ENCODE measurements at places on chromosomes 12 and 14. TPM values are rescaled to one million over a fixed set of nuclear protein-coding genes. Genes with fewer than 3 reads are reported as not detected.

GRCh38 chr12:16088421-16088820 lies 177.3 kb downstream of the DERA start:
- no peak for DNase-seq

- DNase-seq = peak; percentile 97
Measured at GRCh38 chr12:65169320-65170208, at the start of gene LEMD3. Gene LEMD3, plus strand, starts transcription at chr12:65169583. Its CDS starts 14 bp downstream, at chr12:65169597.

DNA sequence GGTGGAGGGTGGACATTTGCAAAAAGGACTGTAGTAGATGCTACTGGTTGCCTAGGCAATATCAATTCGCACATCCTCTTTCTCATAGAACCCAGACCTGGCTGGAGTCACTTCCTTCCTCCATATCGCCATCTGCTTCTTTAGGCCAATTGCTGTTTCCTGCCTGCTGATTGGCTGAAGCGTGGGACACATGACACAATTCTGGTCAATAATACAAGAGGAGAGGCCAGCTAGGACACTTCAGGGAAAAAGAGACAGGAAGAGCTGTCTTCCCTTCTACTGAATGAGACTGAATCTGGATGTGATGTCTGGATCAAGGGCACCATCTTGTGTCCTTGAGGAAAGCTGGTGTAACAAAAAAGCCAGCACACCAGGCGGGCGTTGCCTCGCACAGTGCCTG lies 53.8 kb downstream of the TRPV4 start:
- no peak for DNase-seq

The DAD1 gene
- total RNA-seq = 194 TPM

- no peak for DNase-seq
Measured at GRCh38 chr14:34692898-34693227, 21.5 kb downstream of the CFL2 start.

The PTPN21 gene
- total RNA-seq = not detected

The CCDC175 gene
- not detected for total RNA-seq

- DNase-seq = no peak
Measured at GRCh38 chr12:104212516-104212915, 3.1 kb upstream of the TXNRD1 start.

DNA sequence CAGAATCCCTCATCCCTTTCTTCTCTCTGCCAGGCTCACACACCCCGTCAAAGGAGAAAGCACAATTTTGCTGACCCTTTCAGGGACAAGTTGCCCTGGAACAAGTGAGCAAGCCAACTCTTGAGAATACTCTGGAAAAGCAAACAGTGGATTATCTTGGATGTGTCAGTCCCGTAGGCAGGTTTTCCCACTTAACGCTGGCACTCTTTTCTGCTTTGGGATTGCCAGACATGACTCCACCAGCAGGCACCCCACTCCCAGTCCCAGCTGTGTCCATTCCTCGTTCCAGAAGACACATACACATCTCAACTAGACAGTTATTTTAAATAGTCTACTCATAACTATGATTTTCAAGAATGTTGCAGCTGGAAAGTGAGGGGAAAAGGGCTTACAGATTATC lies 145.5 kb upstream of the CDKN3 start:
- no peak for DNase-seq

- DNase-seq = no peak
Measured at GRCh38 chr12:130622803-130623202, 93.3 kb downstream of the RIMBP2 start.

GRCh38 chr12:99059824-99060511 lies 414.9 kb downstream of the APAF1 start:
- DNase-seq = no peak

GRCh38 chr12:6122201-6122600 lies 2.3 kb downstream of the VWF start:
- no peak for DNase-seq

DNA sequence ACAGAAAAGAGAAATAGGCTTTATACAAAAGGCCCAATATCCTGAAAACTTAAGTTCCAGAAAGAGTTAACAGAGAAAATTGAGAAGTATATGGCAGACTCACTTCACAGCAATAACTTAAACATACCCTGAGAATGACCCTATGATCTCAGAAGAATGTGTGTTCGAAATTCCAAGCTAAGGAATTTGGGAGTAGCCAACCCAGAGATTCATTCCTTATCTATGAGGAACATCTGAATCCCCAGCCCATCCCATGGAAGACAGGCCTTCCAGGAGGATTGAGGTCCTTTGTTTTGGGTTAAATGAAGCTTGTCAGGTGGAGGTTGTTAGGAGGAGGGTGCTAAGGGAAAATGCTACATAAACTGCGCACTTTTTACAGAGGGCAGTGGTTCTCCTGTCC lies 7.5 kb upstream of the SAV1 start:
- no peak for DNase-seq

DNA sequence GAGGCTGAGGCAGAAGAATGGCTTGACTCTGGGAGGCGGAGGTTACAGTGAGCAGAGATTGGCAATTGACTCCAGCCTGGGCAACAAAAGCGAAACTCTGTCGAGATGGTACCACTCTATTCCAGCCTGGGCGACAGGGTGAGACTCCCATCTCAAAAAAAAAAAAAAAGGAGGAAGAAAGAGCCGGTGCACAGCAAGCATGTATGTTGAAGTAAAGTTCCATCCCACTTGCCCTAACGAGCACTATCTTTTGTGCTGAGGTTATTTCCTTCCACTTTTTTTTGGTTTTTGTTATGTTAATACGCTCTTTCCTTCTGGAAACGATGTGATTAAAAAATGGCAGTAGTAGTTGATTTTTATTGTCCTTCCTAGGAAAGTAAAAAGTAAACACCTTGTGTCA lies 19.5 kb upstream of the GOLGA5 start:
- no peak for DNase-seq

- no peak for DNase-seq
Measured at GRCh38 chr12:121932176-121932536, 13.8 kb downstream of the CFAP251 start.

The SLCO1A2 gene
- not detected for total RNA-seq

- DNase-seq = peak; percentile 63
Measured at GRCh38 chr12:120199595-120200306, 1.2 kb downstream of the RPLP0 start.

All from activated CD8-positive, alpha-beta T cell treated with anti-CD3 and anti-CD28 coated beads for 36 hours (primary cell).